Fibroblast of skin of back (primary cell): ENCODE measurements at places on chromosomes 1 and 21.
A peak's percentile ranks its signal among the peaks of the same experiment; 100 is the strongest.

- DNase-seq: peak; percentile 90
These were observed 28.8 kb downstream of the TAF5L start for GRCh38 chr1:229596925-229597699.

- DNase-seq: no peak
These were observed 100.8 kb upstream of the C1orf174 start for GRCh38 chr1:4000811-4001251.

DNA sequence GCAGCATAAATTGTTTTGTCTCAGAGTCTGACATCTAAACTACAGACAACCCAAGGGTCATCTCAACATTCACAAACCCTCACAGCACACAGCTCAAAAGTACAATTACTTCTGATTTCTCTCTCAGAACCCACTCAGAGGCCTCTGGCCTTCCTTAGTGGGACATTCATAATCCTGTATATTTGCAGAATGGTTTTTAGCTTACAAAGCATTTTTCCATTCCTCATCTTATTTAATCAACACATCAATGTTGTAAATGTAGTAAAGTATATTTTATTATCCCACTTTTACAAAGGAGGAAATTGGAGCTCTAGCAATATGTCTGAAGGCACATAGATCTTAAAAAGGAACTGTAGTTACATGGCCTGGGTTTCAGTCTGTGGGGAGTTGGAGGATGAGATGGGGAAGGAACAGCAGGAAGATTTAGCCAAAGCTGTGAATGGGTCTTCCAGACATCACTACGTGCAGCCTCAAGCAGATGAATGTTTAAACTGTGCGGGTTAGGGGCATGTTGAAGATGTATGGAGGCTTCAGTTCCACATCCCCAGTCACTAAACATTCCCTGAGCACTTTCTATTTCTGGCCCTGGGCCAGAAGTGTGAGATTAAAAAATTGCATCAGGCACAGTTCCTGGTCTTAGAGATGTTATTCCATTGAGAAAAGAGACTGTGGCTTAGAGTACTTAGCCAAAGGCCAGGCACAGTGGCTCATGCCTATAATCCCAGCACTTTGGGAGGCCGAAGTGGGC, 13.3 kb downstream of the AKNAD1 start:
- DNase-seq: no peak

DNA sequence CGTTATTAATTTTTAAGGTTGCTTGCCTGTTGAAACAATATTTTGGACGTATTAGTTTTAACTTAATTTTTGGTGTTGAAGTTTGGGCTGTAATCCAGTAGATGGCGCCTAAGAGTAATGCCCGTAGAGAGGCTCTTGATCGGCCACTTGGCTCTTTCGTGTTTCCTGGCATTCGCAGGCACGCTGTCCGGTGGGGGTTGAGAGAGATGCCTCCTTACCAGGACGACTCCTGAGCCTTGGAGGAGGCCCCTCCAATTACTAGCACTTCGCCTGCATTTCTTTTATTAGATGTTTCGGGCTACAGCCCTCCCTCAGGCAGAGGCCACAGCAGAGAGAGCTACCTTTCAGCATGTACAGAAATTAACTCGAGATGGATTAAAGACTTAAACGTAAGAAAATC, 12.0 kb downstream of the OR2M4 start:
- DNase-seq: peak; percentile 19

DNA sequence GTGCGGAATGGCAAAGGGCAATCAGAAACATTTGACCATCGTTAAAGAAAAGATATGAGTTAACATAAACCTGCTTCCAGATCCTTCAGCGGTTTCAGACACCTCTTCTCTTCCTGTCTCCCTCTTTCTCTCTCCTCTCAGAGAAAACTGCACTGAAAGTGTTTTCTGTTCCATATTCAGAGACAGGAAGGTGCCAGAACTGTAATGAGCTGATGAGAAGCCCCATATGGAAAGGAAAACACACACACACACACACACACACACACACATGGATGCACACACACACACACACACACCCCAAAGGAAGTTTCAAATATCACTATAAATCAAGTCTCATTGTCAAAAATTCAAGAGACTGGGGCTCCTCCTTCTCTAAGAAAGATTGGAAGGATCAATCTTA, 515.5 kb downstream of the NUF2 start:
- no peak for DNase-seq

GRCh38 chr1:183194527-183195141, 8.6 kb downstream of the LAMC2 start:
- no peak for DNase-seq

GRCh38 chr1:3367376-3367775, 87.1 kb upstream of the ARHGEF16 start:
- no peak for DNase-seq

DNA sequence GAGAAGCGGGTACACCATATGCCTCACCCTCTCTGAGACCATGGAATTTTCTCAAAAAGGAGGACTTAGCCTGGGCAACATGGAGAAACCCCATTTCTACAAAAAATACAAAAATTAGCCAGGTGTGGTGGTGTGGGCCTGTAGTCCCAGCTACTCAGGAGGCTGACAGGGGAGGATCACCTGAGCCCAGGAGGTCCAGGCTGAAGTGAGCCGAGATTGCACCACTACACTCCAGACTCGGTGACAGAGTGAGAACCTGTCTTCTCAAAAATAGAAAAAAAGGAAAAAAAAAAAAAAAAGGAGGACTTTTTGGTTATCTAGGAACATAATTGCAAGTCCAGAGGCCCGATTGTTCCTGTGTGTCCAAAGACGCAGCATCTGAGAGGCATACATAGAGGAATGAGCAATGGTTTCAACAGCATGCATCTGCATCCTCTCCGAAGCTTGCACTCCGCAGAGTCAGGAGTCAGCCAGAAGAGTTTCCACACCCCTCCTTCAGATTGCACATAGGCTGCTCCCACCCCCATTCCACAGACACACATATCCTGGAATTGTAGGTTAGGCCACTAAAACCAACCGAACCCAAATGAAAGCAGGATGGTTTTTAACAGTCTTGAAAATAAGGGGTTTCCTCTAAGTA, 2.5 kb upstream of the TBX15 start:
- peak; percentile 60 for DNase-seq

GRCh38 chr1:40316595-40317393, at the start of gene COL9A2:
COL9A2 (minus strand) TSS chr1:40317286; CDS start chr1:40317197, 89 bp downstream.
- DNase-seq: no peak

- DNase-seq: no peak
These were observed 107.7 kb downstream of the PDE9A start for GRCh38 chr21:42760951-42761751.

GRCh38 chr1:6082430-6082971, 36.8 kb downstream of the KCNAB2 start:
- no peak for DNase-seq

- DNase-seq: no peak
These were observed 92.9 kb upstream of the SOD1 start for GRCh38 chr21:31566611-31567010.

GRCh38 chr1:154944401-154945159, 8.1 kb upstream of the PMVK start:
- no peak for DNase-seq

DNA sequence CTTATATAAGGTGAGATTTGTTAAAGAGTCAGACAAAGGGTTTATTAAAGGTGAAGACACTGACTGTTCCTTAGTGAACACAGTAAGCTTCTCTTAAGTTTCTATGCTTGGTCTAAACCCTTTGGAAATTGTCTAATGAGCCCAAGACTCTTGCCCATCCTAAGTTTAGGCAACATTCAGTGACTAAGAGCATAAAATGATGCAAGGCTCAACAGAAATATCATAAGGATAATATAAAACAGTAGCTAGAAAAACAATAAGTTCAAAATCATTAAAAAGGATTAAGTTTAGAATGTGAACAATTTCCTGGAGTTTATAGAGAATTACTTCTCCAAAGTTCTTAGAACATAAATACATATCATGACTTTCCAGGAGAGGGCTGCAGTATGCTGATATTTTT, 108.9 kb upstream of the PDC start:
- DNase-seq: peak; percentile 69

DNA sequence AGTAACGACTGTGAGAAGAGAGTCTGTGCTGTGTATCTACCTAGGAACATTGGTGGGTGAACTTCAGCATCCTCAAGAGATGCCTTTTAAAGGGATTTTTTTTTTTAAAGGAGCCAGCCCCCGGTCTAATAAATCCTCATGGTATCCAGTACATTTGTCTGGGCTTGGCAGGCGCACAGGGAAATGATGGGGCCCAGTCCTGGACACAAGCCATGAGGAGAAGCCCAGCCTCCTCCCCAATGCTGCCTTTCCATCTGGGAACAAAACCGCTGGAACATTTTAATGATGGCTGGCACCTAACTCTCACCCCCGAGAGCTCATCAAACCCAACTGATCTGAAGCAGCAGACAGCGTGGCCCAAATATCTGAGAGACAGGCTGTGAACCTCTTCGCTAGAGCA, 64.2 kb downstream of the ACOT7 start:
- DNase-seq: no peak

DNA sequence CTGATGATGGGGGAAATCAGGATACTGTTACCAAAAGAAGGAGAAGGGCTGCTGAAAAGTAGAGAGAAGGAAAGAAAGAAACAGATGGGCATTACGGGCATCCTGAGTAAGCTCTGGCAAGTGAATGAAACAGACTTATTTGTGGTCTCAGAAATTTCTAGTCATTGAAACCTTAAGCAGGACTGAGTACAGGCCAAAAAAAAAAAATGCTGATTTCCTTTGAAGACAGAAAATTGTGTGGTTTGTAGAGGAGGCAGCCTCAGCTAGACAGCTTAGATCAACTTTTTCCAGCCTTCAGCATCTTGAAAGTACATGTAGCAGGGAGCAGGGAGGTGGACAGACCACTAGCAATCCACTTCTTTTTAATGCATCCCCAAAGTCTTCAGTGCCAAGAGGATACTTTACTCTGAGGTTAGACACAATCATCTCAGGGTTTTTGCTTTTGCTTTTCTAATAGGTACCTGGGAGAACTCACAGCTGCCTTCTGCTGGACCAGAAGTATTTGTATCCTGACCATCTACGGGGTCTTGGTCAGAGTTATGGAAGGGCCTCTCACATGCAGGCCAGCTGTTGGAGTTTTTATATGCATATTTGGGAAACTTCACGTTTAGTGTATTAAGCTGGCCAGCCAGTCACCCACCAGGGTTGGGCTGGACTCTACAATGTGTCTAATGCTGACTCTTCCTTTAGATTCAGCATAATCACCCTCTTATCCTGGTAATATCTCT, 10.6 kb upstream of the CAPZB start:
- no peak for DNase-seq

DNA sequence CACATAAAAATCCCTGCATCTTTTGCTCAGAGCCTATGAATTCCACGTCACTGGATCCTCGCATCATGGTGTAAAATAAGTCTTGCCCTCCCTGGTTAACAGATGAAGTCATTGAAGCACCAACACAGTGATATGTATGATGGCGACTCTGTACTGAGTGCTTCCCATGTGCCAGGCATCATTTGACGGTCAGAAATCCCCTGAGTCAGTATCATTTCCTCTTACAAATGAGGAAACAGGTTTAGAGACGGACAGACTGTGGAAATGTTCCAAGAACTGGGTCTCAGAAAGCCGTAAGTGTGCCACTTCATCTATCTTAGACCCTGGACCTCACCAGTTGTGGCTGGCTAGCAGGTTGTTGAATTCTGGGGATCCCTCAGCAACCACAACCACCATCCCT, 5.1 kb upstream of the OLFML2B start:
- no peak for DNase-seq

DNA sequence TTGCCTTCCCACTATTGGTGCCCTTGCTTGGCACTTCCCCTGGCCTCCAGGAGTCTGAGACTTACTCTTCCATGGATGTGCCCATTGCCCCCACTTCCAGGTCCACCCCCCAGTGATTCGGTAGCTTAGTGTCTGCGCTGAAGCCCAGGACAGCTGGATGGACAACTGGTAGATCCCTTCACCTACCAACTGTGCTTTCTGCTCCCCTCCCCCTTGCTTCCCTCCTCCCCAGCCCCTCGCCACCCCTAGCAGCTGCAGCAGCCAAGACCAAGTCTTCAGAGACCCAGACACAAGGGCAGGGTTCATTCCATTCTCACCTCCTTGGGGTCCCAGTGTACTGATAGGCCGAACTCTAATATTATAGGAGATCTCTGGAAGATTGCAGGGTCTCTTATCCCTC, 6.9 kb downstream of the LMNA start:
- DNase-seq: no peak

DNA sequence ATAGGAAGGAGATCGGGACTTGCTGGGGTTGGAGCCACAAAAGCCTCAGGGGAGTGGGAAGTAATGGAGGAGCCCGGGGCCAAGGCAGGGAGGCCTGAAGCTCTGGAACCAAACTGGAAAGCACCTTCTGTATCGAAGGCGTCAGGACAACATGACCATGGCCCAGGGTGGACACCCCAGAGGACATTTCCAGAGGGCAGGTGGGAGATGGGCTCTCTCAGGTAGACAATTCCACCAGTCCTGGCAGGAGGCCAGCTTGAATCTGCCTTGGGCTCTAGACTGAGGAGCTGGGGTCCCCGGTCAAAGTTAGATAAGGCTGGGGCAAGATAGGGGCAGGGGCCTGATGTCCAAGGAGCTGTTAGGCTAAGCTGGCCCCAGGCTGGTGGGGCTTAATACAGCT, 104.9 kb upstream of the EDN2 start:
- DNase-seq: no peak

DNA sequence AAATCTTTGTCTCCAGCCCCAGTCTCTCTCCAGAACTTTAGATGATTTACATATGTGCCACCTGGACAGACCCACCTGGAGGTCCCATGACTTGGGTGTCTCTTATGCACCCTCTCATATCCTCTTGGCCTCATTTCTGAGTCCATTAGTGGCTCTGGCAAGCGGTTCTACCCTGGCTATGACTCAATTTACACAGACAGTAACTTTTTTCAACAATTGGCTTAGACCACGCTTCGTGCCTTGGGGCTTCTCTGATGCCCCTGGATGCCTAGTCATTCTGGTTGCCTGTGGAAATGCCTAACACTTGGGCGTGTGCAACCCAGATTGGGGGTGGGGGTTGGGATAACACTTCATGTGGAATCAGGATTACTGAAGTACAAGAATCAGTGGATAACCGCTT, 57.1 kb upstream of the GADD45A start:
- no peak for DNase-seq

DNA sequence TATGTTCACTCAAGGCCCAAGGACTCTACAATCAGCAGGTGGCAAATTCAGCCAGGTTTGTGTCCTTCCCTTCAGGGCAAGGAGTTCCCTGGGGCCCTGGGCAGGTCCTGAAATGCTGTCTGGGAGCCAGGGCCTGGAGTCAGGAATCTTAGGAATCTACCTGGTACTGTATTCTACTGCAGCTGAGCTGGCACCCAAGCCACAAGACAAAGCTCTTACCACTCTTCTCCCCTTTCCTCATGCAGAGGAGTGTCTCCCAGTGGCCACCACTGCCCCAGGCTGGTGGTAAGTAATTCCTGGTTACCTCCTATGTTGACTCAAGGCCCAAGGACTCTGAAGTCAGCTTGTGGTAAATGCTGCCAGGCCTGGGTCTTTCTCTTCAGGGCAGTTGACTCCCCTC, 153.4 kb downstream of the NRIP1 start:
- no peak for DNase-seq
